Activated CD4-positive, alpha-beta T cell treated with anti-CD3 and anti-CD28 coated beads, Interleukin-10, Interleukin-2, amounts not matched to agents 100 ng/mL and 50 ng/mL, durations not matched to agents 16 hours and 8 hours (primary cell): ENCODE measurements at places on chromosomes 1 and 21.

- no peak for DNase-seq
Measured at GRCh38 chr1:44084998-44085675, 33.5 kb upstream of the KLF17 start.

- no peak for DNase-seq
Measured at GRCh38 chr21:33315946-33316710, 8.6 kb upstream of the IFNAR1 start.

DNA sequence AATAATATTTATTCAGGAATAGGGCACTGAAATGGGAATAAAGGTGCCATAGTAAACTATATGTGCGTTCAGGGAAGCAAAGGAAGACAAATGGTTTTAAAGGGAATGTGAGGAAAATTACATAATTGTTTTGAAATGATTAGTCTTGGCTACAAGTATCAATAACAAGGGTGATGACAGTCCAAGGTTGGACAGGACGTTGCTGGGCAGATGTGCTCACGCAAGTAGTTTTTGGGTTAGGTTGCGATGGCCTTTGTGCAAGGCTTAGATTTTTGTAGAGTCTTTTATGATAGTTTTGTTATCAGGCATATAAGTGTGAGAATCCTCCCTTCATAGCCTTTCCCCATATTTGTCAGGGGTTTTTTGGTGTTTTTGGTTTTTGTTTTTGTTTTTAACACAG is 57.0 kb downstream of the SPATA6 start:
- no peak for DNase-seq

GRCh38 chr1:37448691-37449417 is 25.5 kb upstream of the ZC3H12A start:
- no peak for DNase-seq

DNA sequence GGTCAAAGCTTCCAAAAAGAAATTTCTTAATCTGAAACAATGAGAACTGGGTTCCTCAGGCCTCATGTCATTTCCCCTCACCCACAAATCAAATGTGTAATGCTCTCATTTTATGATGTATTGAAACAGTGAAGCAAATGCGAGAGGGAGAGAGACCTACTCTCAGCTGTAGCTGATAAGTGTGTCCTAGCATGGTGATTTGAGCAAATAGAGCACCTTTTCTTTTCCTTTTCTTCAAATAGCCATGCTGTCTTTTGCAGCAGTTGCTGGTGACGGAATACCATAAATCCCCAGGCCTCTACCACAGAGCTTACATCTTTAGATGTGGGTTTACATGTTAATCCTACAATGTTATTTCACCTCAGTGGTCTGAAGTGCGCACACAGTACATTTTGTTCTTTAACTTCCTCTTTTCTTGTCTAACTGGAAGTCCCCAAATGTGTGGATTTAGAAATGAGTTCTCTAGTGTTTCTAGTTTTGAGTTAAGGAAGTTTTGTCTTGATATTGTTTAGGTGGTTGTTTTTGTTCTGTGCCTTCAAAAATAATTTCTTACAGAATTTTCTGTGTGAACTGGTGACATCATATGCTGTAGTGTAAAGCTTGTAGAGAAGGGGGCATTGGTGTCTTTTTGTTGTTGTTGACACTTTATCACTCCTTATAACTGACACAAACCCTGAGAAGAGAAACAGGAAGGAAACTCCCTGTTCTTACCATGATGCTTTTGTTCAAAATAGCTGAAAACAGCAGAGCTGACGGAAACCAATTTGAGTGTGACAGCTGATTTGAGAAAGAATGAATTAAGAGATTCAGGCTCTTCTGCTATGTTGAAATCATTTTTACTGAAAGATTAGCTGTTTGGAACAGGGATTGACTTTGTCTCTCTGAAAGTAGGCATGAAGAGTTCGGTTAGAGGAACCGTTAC is 12.2 kb downstream of the SMAP2 start:
- peak; percentile 90 for DNase-seq

DNA sequence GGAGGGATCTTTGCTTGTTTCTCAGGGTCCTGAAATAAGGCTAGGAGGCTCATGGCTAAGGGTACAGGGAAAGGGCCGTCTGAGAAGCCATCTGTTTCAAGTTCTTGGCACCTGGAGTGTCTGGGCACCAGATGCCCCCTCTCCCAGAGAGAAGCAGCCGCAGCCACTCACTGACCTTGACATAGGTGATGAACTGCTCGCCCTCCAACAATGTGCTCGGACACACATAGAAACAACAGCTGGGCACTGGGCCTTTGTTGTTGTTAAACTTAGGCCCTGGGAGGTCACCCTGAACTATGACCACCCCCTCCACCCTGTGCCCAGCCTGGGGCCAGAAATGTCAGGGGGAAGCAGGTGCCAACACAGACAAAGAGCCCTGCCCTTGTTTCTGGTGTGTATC is 9.2 kb upstream of the TNNI1 start:
- DNase-seq = no peak

- DNase-seq = no peak
Measured at GRCh38 chr1:111959436-111959835, 30.0 kb downstream of the KCND3 start.

- DNase-seq = no peak
Measured at GRCh38 chr1:218444588-218444987, 99.5 kb downstream of the TGFB2 start.

DNA sequence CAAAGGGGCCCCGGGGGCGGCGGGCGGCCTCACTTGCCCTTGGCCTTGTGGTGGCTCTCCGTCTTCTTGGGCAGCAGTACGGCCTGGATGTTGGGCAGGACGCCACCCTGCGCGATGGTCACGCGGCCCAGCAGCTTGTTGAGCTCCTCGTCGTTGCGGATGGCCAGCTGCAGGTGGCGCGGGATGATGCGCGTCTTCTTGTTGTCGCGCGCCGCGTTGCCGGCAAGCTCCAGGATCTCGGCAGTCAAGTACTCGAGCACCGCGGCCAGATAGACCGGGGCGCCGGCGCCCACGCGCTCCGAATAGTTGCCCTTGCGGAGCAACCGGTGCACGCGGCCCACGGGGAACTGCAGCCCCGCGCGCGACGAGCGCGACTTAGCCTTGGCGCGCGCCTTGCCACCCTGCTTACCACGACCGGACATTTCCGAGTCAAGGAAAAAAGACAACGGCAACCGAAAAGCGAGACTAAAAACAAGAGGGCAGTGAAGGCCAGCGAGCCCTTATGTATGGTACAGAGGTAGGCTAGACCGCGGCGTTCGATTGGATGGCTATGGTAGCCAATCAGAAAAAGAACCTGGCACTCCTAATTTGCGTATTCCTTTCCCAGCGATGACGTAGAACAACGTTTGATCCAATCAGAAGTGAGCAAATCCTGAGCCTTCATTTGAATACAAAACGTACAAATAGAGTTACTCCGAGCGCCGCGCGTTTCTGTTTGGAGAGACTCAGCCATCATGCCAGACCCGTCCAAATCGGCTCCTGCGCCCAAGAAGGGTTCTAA is 29.6 kb upstream of the RNF187 start:
- peak; percentile 98 for DNase-seq

DNA sequence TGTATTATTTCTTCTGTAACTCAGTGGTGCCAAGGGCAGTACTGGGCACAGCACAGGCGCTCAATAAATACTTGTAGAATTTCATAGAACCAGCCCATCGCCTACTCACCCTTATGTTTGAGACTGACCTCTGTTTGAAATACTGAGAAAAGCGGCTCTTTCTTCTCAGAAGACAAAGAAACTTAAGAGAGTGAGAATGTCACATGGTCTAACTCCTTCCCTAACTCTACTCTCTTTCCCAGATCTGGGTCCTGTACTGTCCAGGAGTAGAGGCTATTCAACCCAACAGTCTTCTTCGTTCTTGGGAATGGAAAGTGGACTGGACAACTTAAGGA is 4.2 kb downstream of the IGSF8 start:
- no peak for DNase-seq

GRCh38 chr21:17191346-17191993 is 321.4 kb upstream of the CXADR start:
- DNase-seq = no peak
